T-helper 22 cell (primary cell): ENCODE measurements at places on chromosomes 11 and 22.

GRCh38 chr11:118746988-118747585, 43.9 kb downstream of the DDX6 start:
- DNase-seq, result no peak

- DNase-seq, result peak; percentile 60
These were observed 49.8 kb upstream of the CYP2D6 start for GRCh38 chr22:42180349-42180842.

DNA sequence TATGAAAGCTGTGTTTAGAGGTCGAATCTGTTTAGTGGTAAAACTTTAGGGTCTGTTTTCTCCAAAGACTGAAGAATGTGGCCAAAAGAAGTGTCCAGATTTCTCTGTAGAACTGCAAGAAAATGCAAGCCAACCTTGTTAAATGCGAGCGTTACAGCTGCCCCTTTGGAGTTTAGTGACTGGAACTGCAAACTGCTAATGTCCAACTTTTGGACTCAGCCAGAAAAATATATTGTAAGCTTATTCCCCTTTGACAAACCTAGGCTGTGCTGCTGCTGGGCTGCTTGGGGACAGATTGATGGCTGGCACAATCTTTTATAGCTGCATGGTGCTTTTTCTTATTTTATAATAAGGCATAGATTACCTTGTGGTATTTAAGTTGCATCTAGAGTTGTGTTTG, 3.9 kb downstream of the TEAD1 start:
- DNase-seq, result no peak

DNA sequence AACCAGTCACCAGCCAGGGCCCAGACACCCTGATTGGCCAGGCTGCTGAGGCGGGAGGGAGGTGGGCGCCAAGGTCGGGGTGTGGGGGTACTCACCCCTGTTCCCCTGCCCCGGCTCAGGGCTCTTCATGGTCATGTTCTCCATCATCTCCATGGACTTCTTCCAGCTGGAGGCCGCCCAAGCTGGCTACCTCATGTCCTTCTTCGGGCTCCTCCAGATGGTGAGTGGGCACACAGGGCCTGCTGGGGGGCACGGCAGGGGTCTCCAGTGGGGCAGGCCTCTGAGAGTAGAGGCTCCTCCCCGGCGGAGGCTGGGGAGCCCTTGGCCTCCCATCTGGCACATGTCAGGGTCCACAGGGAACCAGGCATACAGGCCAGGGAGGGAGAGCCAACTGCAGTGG, 10.0 kb downstream of the PHLDA2 start:
- DNase-seq, result no peak

DNA sequence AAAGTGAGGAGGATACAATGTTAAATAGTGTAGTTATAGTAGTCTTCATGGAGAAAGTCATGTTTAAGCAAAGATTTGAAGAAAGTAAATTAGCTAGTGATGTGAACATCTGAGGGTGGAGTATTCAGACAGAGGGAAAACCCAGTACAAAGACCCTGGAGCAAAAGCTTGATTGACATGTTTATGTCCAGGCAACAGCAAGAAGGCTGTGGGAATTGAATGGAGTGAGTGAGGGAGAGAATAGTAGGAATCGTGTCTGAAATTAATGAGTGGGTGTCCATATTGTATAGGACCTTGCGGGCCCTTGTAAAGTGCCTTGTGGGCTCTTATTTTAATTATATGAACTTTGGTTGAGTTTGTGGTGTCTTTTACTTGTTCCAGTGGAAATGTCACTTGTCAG, 424.1 kb upstream of the KIRREL3 start:
- DNase-seq, result no peak

DNA sequence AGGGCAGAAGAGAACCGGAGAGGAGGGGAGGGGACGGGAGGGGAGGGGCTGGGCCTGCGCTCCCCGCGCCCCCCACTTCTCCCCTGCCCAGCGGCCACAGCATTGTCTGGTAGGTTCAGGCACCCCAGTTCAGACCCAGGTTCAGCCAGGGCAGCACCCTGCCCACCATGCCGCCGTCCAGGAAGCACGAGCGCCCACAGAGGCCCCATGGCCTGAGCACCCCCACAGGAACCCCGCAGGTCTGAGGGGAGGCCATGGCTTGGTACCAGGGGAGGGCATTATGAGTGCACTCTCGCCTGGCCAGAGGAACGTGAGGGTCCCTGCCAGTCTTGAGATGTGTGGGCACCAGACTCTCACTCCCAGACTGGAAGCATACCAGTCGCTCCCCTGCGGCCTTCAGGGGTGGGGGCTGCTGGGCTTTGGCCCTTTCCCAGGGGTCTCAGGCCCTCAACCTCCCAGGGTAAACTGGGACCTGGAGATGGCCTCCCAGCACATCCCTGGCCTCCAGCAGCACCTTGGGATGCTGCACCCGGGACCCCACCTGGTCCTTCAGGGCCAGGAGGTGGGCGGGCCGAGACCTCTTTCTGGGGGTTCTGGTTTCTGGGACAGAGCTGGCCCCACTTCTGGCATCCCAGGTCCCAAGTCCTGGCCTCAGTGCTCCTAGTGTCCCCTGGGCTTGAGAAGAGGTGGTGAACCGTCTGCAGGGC, 597 bp upstream of the PLXNB2 start:
- no peak for DNase-seq

DNA sequence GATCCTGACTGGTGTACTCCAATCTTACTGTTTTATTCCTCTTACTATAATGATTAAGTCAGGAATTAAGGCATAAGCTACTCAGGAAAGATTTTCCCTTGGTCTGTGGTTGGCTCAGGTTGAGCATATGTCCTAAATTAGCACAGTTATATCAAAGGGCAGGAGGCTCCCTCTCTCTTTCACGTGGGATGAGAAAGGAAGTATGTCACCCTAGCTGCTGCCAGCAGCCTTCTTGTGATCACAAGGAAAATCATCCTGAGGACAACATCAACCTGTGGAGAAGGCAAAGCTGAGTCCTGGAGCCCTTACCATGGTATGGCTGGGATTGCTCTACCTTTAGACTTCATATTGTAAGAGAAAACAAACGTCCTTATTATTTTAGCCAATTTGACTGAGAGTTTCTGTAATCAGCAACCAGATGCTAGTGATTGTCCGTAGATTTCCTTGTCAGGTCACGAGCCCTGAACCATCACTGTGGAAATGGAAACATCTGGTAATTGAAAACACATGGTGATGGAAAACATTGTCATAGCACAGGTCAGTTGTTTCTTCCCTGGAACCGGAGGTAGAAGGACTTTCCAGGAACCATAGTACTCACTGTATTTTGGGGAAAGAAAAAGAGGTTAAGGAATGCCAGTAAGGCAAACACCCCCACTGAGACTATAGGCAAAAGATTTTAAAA, 40.6 kb upstream of the DEUP1 start:
- DNase-seq, result no peak

DNA sequence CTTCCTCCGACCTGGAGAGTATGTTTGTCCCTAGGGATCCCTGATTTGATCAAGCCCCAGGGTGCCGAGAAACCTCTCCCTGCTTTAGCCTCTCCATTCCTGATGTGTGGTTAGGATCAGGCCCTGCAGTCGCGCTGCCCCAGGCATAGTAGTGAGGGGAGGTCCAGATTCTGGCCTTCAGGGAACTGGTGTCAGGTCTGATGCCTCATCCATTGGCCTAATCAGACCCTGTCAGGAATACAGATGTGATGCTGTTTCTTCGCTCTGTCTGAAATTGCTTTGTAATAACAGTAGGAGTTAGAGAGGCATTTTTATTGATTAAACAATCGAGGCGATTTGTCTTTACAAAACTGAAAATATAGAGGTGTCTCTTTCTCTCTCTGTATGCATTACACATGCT, 75.2 kb downstream of the GRIK4 start:
- DNase-seq, result no peak

GRCh38 chr11:8925711-8926110, 7.0 kb downstream of the C11orf16 start:
- no peak for DNase-seq

- DNase-seq, result no peak
These were observed 1259.5 kb downstream of the TBC1D22A start for GRCh38 chr22:48021991-48022401.

DNA sequence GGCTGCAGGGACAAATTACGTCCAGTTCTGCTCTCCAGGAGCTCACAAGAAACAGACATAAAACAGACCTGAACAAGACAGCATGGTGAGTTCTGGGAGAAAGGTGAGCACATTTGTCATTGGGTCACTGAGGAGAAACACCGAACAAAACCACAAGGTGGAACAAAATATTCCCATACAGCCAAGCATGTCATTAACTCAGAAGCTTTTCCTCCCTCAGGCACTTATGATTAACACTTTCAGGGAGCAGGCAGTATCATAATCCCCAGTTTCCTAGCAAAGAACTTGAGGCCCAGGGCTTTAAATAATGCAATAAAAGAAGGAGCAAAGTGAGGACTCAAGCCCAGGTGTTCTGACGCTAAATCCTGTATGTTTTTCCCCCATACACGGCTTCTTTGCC, 43.0 kb downstream of the P4HA3 start:
- DNase-seq, result no peak

DNA sequence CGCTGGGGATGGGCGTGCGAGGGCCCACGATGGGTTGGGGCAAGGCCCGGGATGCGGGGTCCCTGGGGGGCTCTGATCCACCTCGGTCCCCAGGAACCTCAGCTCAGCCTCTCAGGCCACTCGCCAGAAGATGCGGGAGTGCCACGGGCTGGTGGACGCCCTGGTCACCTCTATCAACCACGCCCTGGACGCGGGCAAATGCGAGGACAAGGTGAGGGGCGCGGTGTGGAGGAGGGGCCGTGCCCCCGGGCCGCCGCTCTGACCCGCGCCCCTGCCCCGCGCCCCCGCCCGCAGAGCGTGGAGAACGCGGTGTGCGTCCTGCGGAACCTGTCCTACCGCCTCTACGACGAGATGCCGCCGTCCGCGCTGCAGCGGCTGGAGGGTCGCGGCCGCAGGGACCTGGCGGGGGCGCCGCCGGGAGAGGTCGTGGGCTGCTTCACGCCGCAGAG, 6.3 kb downstream of the PKP3 start:
- DNase-seq, result no peak

DNA sequence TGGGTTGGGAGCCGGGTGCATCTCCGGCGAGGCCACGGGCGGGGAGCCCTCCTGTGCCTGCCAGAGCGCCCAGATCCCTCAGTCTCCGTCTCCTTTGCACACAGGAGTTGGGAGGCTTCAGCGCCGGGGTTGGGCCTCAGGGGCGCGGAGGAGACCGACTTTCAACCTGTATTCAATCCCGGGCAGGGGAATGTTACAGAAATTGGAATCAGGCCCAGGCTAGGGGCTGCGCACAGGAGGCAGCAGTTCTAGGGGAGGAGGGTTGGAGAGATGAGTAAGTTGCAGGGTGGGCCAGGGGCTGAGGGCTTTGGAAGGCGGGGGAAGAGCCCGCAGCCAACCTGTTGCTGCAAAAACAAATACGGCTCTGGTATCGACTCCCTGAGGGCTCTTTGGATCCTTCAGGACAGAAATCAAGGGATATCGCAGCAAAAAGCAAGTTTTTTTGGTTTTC, 640 bp upstream of the KCNA4 start:
- no peak for DNase-seq

GRCh38 chr11:103497268-103497667, 388.0 kb downstream of the DYNC2H1 start:
- no peak for DNase-seq

- no peak for DNase-seq
These were observed 207.9 kb downstream of the DYNC2H1 start for GRCh38 chr11:103317118-103317517.

DNA sequence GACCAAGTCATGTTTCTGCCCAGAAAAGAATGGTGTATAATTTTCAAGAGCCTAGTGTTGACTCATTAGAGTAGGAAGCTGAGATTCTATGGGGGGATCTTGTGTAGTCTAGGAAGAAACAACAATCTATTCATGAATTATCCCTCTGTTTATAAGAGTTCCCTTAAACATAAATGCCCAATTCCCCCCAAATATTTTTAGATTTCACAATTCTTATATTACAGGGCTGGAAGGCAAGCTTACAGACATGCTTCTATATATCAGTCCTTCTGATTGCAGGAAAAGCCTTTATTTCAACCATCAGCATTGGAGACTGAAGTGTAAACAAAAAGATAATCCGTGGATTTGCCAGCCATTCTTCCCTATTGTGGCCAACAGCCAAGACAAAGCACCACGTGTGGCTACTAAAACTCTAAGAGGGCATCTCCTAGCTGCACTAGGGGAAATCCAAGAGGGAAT, 71.4 kb downstream of the NAT10 start:
- no peak for DNase-seq

- no peak for DNase-seq
These were observed 35.0 kb upstream of the MRGPRX1 start for GRCh38 chr11:18974192-18974591.

- DNase-seq, result no peak
These were observed 13.9 kb upstream of the CDC42EP2 start for GRCh38 chr11:65300621-65301275.

DNA sequence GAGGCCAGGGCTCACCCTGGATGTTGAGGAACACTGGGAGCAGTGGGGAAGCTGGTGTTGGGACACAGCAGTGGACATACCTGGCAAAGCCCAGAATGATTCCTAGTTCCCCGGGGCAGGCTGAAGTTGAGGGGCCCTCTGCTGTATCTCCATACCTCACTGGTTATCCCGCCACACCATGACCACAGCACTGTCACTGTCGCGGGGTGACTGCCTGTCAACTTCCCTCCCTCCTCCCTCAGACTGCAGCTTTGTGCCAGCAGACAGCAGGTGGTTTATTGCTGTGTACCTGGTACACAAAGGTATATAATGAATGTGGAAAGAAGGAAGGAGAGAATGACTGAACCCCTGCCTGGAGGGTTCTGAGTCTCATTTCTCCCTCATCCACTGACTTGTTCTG, 318.7 kb downstream of the TMEM135 start:
- no peak for DNase-seq

DNA sequence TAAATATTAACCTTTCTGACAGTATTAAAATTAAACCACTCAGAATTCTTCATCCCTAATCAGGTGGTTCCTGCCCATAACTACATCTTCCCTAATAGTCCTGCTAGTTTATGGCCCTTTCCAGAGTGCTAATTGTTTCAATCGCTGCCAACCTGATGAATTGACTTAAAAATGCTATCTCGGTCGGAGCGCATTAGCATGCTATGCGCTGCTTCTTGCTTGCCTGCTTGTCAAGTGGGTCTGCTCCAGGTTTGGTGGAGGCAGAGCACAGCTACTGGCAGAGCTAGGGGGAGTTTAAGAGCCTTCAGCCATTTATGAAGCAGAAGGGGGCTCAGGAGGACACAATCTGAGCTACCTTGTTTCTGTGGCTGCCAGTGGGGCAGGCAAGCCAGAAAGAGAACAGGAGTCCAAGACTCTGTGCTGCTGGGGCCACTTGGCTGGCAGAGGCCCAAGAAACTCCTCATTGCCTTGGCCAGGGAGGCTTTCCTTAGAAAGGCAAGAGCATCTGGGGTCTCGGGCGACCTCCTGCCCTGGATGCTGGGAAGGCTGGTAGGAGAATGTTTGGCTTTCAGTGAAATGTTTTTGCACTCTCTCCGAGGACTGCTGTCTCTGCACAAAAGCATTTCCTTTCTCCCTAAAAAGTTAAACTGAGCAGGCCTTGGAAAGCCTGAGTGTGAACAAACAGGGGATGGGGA, 62.1 kb upstream of the PHOX2A start:
- DNase-seq, result no peak

GRCh38 chr22:42931421-42932196, 74.5 kb upstream of the ARFGAP3 start:
- no peak for DNase-seq

DNA sequence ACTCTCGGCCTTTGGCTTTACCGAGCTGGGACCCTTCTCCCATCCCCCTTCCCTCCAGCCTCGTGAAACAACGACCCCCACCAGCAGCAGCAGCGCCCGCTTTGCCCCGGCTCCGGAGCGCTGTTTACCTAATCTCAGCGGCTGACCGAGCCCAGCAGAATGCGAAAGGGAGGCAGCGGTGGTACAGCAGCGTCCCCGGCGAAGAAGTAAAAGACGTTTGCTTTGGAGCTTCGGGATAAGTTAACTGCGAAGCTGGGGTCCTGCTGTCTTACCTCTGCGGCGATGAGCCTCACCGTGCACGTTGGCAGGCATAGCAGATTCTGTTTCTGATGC, 2.0 kb upstream of the LARGE1 start:
- no peak for DNase-seq
